ENCODE measurements at places on chromosomes 11 and 22.

GRCh38 chr11:100752371-100753171 is 65.5 kb downstream of the ARHGAP42 start:
- peak; percentile 82 for DNase-seq

DNA sequence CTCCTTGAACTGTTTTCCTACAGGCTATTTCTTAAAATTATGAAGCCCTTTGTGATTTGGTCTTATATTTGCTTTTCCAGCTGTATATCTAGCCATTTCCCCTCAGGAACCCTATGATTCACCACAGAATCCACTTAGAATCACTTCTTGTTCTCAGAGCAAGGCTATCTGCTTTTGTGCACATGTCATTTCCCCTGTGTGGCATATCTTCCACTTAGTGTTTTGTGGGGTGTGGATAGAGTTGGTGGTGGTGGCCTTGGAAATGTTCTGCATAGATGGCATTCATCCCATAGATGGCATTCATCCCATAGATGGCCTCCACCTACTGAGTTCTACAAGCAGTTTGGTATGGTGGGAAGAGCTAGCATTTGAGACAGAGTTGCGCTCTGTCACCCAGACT is 44.7 kb downstream of the SWAP70 start:
- no peak for DNase-seq

GRCh38 chr22:20165913-20166312 is 15.1 kb upstream of the CCDC188 start:
- DNase-seq = no peak

DNA sequence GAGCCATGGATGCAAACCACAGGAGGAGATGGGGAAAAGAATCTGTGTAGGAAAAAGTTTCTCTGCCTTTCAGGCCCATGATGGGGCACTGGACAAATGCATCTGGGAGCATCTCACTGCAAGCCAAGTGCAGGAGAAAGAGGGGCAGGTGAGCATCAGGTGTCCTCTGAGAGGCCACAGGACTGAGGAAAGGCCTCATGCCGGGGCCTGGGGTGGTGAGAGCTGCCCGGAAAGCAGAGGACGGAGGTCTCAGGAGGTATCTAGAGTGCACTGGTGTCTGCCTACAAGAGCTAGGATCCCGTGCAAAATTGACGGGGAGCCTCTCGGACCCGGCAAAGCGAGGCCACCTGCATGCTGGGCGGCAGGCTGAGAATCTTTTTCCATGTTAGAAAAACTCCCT is 73.9 kb downstream of the CTTN start:
- DNase-seq = no peak

- DNase-seq = no peak
Measured at GRCh38 chr11:134759274-134759673, 347.2 kb upstream of the B3GAT1 start.

- no peak for DNase-seq
Measured at GRCh38 chr11:72897506-72897905, 83.3 kb downstream of the ATG16L2 start.

DNA sequence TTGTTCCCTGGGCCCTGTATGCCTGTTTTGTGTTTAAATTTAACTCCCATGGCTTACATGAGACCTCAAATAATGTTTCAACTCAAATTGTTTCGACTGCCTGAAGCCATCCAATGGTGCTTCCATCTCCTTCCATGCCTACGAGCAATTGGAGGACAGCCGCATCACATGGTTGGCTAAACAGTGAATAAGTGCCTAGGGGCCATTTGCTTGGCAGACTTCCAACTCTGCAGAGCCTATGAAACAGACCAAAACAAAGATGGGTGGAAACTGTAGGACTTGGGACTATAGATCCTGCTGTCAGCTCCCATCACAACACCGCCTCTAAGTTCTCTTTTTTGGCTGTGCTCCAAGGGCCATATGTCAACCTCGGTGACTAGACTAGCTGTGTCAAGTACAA is 84.1 kb downstream of the PARVA start:
- no peak for DNase-seq

DNA sequence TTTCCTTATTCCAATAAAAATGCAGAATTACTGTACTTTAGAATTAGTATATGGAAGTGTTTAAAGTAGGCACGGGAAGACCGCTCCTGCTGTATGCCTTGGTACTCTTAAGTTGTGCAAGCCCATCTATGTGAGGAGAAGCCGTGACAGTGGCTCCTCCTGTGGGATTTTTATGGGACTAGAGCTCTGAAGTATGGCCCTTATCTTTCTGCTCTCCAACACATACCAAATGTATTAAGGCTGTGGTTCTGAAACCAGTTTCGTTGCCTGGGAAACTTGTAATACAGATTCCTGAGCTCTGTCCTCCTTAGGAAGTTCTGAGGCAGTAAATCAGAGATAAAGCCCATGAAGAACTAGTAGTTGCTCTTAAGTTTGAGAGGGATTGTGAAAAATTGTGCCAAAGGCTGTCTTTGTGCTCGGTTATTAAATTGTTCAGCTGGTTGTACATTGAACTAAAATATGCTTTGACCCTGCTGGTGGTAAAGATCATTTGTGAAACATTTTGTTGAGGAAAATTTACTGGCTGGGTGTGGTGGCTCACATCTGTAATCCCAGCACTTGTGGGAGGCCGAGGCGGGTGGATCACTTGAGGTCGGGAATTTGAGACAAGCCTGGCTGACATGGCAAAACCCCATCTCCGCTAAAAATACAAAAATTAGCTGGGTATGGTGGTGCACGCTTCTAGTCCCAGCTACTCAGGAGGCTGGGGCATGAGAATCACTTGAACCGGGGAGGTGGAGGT is 29.3 kb downstream of the RTN3 start:
- no peak for DNase-seq

All from SHP77 (cell line).